Activated T-cell treated with anti-CD3 and anti-CD28 coated beads for 24 hours (primary cell): ENCODE measurements at places on chromosomes 12 and 14.

DNA sequence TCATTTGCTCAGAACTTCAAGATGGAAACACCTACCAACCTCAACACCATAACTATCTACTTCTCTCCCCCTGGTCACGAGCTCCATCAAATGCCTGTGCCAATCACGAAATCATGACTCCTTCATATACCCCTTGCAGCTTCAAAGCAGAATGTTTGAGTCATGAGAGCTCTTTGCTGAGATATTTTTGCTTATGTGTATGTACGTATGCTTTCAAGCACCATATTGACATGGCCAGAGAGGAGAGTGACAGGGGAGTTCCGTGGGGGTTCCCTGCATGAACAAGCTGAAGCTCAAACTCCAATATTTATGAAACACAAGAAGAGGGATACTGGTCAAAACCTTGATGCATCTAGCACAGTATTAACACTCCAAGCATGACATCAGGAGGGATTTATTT is 374.4 kb downstream of the DPF3 start:
- peak; percentile 17 for DNase-seq

DNA sequence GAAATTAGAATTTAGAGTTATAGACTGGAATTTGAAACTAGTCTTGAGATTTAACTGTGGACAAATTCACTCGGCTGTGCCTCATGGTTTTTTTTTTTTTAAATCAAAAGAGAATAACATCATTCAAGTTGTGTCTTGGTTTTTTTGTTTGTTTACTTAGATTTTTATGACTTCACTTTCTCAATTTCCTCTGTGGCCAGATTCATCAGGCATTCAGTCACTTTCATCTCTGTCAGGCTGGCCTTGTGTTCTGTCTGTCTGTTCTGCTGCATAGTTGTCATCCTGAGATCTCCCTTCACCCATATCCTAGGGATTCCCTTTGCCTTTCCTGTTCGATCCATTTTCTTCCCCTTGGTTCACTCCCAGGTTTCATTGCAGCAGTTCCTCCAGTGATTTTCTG is 10.0 kb downstream of the MARK3 start:
- DNase-seq: no peak

GRCh38 chr12:38258411-38258810 is 58.2 kb upstream of the ALG10B start:
- no peak for DNase-seq

- no peak for DNase-seq
These were observed 55.8 kb downstream of the TMEM30B start for GRCh38 chr14:61225344-61225743.

- DNase-seq: no peak
These were observed 15.3 kb upstream of the DGLUCY start for GRCh38 chr14:91098591-91098990.

DNA sequence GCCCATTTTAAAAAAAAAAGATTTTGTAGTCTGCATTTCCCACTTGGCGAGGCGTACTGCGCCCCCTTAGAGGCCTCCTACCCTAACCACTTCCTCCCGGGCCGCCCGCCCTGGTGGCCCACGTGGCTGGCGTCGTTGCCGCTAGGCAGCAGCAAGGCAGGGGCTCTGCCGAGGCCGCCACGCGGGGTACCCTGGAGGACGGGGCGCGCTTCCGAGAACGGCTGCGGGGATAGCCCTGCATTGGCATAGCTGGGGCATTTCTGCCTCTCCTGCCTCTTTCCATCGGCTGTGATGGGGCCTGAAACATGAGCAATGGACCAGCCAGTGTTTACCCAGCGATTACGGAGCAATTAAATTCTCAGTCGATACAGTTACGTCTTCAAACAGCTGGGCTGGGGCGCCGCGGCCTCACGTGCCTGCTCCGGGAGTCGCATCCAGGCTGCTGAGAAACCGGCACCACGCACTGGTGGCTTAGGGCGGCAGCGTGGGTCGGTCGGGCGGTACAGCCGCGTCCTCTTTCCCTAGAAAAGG is 38.0 kb downstream of the IQSEC3 start:
- peak; percentile 4 for DNase-seq

- DNase-seq: peak; percentile 57
These were observed 26.4 kb downstream of the TESPA1 start for GRCh38 chr12:54958048-54958658.
